Stimulated activated naive CD4-positive, alpha-beta T cell treated with Interleukin-2 at 50 U/mL for 16 hours (primary cell): ENCODE measurements at places on chromosomes 6 and 20.
A peak's percentile ranks its signal among the peaks of the same experiment; 100 is the strongest.

- no peak for DNase-seq
Observed at GRCh38 chr6:24227556-24227955, 101.5 kb downstream of the NRSN1 start.

DNA sequence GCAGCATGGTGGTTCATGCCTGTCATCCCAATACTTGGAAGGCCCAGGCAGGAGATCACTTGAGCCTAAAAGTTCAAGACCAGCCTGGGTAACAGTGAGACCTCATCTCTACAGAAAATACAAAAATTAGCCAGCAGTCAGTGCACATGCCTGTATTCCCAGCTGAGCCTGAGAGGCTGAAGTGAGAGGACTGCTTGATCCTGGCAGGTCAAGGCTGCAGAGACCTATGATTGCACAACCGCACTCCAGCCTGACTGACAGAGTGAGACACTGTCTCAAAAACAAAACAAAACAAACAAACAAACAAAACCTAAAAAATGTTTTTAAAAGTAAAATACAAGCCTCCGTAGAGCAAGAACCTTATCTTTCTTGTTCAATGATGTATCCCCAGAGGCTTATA, 6.0 kb downstream of the CEP85L start:
- no peak for DNase-seq

GRCh38 chr6:55433446-55434130, 106.3 kb downstream of the GFRAL start:
- DNase-seq: no peak

DNA sequence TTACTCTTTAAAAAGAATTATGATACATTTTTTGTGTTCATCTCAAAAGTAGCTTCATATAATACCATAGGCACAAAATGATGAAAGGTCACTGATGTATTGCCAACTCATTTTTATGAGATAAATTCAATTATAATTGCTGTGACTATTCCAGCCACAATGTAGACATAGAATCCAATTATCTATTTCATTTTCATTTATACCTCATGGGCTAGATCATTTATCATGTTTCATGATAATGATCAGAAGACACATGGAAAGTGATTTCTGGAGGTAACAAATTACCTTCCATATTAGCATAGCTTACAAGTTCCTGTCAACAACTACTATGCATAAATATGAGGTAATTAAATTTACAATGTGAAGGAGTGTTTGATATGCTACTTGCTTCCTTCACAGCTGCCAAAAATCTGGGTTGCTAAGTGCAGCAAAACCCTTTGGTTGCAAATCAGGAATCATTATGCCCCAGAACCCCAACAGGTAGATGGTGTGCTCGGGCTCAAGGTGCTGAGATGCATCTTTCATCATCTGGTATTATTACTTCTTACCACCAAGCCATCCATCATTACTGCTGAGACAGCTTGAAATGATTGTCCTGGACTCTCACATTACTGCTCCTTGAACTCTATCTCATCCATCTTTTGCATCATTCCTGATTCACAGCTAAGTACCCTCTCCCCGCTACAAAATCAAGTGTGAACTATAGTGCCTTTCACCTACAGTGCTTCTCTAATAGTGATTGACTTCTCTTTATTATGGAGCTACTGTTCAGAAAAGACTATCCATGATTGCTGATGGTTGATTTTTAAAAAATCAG, 306.0 kb upstream of the THEMIS start:
- DNase-seq: no peak

GRCh38 chr6:24454452-24454851, 34.9 kb downstream of the GPLD1 start:
- no peak for DNase-seq

GRCh38 chr20:45117581-45117980, 2.6 kb upstream of the WFDC5 start:
- no peak for DNase-seq

- DNase-seq: no peak
Observed at GRCh38 chr20:48180618-48181017, 395.3 kb upstream of the SULF2 start.

GRCh38 chr20:47111576-47111975, 216.9 kb downstream of the EYA2 start:
- DNase-seq: no peak

DNA sequence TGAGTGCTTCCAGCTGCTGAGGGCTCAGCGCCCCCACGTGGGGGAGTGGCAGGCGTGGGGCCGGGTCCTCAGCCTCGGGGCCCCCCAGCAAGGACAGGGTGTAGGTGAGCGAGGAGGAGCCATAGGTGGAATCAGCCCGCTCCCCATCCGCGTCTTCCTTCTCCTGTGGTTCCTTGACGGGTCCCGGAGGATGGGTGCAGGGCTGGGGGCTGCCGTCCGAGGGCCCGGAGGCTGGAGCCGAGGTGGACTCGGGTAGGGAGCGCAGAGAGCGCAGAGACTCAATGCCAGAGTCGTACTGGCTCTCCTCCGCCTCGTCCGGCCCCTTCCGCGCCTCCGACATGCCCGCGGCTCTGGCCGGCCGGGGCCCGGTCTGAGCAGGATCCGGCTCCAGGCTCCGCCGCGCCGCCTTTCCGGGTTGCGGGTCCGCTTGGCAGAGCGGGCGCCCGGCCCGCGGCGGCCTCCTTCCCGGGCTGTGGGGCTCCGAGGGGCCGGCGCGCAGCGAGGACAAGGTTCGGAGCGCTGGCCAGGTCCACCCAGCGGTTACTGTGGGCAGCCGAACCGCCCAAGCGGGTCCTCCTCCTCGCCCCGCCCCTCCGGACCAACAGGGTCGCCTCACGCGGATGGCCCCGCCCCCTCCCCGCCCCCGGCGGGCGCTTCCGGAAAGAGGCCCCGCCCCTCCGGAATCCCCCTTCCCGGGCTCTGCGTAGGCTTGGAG, at the start of gene NFKBIE:
Gene NFKBIE (minus strand): TSS at position 545 of the 715 bp plus-strand sequence. CDS start 205 bp downstream, at position 340.
- DNase-seq: peak; percentile 90

DNA sequence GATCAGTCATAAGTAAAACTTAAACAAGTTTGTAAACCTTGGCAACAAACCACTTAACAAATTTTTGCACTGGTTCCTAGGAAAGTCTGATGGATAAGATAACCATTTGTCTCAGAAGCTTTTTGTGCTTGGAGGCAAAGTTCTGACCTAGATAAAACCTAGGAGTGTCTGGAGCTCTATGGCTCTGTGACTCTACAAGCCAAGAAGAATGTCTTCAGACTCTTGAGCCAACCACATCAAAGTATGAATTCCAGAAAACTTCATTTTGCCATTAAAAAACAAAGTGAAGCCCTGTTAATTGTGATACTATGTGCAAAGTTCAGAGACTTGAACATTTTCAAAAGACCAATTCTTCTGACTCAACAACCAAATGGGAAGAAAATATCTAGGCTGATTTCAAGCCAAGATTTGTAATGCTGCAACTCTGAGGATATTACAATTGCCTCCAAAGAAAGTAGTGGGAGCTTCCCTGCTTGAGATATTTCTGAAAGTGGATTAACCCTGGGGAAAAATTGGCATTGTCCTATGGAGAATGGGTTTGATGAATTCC, 158.1 kb upstream of the FOXQ1 start:
- DNase-seq: no peak

GRCh38 chr6:134515986-134516385, 198.1 kb upstream of the SGK1 start:
- no peak for DNase-seq

- DNase-seq: no peak
Observed at GRCh38 chr6:111530667-111531066, 47.6 kb upstream of the REV3L start.

DNA sequence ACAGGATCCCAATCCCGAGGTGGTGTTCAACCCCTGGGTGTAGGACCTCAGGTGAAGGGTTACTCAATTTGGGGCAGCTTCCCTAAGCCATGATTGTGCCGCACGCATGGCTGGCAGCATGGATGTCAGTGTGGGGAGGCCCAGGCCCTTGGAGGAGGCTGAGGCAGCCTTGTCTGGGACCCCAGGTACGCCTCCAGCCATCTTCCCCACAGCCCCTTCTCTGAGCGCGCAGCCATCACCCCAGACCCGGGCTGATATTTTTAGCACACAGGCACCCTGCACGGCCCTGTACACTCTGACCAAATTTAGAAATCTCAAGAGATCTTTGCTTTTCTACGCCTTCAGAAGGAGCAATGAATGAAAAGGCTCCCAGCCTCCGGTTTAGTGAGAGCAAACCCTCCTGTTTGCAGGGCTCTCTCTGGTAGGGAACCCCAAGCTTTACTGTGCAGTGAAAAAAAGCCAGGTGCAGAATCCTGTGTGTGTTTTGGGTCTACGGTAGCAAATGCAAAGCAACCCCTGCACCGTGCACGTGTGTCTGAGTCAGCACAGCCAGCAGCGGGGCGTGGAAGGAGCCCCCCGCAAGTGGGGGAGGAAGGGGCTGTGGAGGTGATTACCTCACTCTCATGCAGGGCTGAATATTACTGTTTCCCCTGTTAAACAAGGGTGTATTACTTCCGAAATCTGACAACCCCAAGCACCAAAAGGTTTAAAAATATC, 44.3 kb downstream of the CTCFL start:
- no peak for DNase-seq

GRCh38 chr20:43666376-43667328, at the start of gene MYBL2:
MYBL2 (plus strand) TSS chr20:43667114; CDS start chr20:43667284, 170 bp downstream.
- DNase-seq: peak; percentile 60

GRCh38 chr6:36120539-36120938, 9.8 kb upstream of the MAPK13 start:
- peak; percentile 71 for DNase-seq

DNA sequence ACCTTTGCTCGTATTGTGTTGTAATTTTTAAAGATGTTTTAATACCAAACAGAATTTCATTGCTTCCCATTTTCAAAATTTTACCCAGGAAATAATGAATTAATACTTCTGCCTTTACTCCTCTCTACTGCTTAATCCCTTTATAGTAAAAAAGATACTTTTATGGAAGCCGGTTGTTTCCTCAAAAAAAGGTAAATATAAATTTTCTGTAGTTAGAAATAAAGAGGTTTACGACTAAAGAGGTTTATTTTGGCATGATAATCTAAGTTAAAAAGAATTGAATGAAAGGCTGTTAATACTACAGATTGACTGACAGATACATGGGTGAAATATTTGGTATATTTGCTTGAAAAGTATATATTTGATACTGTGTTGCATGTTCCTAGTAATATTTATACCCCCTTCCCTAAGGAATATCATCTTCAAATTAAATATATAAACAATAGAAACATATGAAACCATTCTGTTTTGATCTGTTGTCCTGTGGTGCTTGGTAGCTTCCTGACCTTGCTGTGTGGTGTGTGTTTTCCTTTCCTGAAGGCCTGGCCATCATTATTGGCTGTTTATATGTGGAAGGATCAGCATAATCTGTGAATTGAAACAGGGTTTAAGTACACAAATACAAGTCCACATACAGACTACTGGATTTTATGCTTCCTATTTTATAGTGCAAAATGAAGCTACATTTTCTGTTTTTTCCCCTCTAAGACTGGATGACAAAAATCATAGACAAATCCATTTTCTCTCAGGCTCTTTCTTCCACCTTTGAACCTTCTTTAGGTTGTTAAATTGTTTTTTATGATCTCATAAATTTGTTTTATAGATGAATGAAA, 2.3 kb downstream of the LIN28B start:
- no peak for DNase-seq

DNA sequence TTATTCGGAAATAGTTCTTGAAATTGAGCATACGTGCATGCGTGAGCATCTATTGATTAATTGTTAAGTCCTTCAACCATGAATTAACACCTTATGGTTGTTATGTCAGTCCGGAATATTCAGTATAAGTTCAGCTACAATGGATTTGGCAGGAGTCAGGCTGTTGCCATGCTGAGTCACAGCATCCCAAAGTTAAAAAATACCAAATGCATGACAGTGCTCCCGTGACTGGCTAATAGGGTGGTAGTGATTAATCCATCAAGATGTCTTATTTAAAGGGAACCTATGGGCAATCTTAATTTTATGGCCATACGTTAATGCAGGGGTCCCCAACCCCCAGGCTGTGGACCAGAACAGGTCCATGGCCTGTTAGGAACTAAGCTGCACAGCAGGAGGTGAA, 10.5 kb downstream of the RAE1 start:
- DNase-seq: no peak

GRCh38 chr20:62470001-62470400, 5.8 kb downstream of the GATA5 start:
- DNase-seq: no peak

- DNase-seq: no peak
Observed at GRCh38 chr6:53391170-53391569, 42.4 kb upstream of the ELOVL5 start.

- peak; percentile 19 for DNase-seq
Observed at GRCh38 chr20:62603021-62603906, 39.0 kb upstream of the SLCO4A1 start.

DNA sequence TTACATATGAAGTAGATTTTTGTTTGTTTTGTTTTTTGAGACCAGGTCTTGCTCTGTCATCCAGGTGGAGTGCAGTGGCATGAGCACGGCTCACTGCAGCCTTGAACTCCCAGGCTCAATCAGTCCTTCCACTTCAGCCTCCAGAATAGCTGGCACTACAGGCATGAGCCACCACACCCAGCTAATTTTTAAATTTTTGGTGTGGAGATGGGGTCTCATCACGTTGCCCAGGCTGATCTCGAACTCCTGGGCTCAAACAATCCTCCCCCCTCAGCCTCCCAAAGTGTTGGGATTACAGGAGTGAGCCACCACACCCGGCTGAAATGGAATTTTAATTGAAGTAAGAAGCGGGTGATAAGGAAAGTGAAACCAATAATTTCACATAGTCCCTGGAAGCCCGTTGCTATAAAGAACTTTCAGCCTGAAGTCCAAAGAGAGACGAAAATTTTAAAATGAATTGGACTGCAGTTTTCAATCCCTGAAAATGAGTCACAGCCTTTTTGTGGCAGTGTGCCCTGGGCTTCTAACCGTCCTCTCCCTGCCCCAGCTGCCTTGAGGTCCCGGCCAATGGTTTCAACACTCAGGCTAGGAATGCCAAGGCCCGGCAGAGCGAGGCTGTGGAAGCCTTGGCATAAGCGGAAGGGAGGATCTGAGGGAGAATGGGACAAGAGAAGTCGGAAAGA, 757 bp downstream of the RAET1E start:
- DNase-seq: no peak

DNA sequence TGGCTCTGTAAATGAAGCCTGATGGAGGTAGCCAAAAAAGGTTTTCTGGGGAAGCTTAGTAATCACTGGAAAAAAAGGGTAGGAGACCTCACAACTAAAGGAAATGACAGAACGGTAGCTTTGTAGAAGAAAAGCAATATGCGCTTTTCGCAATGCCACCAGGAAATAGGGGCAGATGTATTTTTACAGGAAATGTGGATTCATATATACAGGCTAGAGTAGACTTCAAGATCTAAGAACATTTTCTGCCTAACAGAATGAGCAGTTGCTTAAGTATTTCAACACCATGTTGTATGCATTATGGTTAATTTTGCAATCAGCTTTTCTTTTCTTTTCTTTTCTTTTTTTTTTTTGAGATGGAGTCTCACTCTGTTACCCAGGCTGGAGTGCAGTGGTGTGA, 219.6 kb downstream of the CD83 start:
- DNase-seq: no peak

- DNase-seq: no peak
Observed at GRCh38 chr6:119957195-119957594, 607.6 kb upstream of the MAN1A1 start.

- peak; percentile 44 for DNase-seq
Observed at GRCh38 chr20:3980260-3981131, 34.9 kb downstream of the RNF24 start.
